ENCODE measurements at places on chromosomes 11 and 22. TPM values are rescaled to one million over a fixed set of nuclear protein-coding genes. Genes with fewer than 3 reads are reported as not detected.

GRCh38 chr11:120105576-120105975 is 32.3 kb downstream of the TRIM29 start:
- no peak overlapping the region for H3K4me3 ChIP-seq
- H3K36me3 ChIP-seq, result no peaks in the 10 kb centered on the region
- peaks cover 59% of the 10 kb centered on the region for H3K27me3 ChIP-seq
- peaks cover 23% of the 10 kb centered on the region for H3K4me1 ChIP-seq
- no peak for DNase-seq

DNA sequence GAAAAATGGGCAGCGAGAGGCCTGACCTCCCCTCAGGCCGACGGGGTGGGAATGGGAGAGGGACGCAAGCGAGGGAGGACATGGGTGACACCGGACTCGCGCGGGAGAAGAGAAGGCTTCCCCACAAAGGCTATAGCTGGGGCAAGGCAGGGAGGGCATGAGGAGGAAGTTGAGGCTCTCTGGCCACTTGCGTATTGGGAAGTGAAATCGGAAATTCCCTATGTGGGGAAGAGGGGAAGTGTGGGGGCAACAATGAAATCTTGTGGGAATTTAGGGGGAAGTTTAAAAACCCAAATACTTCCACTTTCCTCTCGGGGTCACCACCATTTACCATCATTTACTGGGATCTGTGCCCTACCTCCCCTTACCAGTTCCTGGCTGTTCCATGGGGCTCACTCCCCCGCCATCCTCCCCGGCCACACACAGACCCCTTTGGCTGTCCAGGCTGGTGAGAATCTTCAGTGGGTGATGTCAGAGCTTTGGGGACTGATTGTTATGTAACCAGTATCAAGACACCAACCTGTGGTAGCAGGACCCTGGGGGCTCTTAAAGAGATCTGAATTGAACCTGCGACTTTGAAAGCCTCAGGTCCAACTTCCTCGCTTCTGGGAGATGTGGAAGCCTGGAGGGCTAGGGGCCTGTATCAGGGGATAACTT is 951 bp upstream of the EHD1 start:
- H3K4me1 ChIP-seq, result peaks cover 18% of the 10 kb centered on the region
- no peaks in the 10 kb centered on the region for H3K36me3 ChIP-seq
- no peak for DNase-seq
- H3K4me3 ChIP-seq, result peak overlapping the region; percentile 88

DNA sequence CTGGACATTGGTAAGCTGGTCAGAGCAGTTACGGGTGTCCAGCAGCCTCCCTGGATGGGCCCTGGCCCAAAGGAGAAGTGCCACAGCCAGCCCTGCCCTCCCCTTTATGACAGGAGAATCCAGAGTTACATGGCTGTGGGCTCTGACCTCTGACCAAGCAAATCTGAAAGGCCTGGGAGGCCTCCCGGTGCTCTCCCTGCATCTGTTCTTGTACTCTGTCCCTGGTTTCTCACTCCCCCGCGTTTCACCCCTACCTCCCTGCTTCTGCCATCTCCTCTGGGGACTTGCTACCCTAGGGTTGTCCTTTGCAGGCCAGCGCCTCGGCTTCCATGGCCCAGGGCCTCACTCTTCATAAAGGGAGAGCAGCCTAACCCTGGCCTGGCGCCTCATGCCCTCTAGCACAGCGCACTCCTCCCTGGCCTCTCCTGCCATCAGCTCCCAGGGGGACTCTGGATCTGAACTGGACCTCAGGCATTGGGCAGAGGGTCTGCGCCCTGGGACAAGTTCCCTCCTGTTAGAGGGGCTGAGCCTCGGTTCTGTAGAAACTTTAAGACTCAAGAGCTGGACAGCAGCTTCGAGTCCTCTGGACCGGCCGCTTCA is 10.7 kb downstream of the PICK1 start:
- no peak overlapping the region for H3K4me3 ChIP-seq
- H3K36me3 ChIP-seq, result no peaks in the 10 kb centered on the region
- H3K27me3 ChIP-seq, result no peaks in the 10 kb centered on the region
- no peak overlapping the region for H3K27ac ChIP-seq
- no peak for DNase-seq
- no peaks in the 10 kb centered on the region for H3K4me1 ChIP-seq

Gene MIOX
- not detected for total RNA-seq

DNA sequence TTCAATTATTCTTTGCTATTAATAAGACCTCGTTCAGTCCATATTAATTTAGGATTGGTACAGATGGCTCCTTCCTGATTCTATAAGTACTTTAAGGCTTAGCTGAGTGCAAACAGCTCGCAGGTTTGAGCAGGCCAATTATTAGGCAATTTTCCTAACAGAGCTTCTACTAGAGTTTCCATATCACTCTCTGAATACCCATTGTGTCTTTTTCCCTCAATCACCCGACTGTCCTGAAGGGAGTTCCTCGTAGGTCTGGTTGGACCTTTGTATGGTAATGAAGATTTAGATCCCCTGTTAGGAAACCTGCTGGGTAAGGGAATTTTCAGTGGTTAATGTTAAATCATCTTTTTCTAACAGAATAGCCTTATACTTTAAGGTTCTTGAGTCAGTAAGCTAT is 61.1 kb downstream of the ARHGAP42 start:
- no peaks in the 10 kb centered on the region for H3K27me3 ChIP-seq
- DNase-seq, result no peak
- H3K4me3 ChIP-seq, result no peak overlapping the region
- H3K4me1 ChIP-seq, result peaks cover 22% of the 10 kb centered on the region
- no peak overlapping the region for H3K27ac ChIP-seq
